Left hindlimb (tissue), 1 donor: ENCODE measurements at places on chromosomes 3 and 15.

DNA sequence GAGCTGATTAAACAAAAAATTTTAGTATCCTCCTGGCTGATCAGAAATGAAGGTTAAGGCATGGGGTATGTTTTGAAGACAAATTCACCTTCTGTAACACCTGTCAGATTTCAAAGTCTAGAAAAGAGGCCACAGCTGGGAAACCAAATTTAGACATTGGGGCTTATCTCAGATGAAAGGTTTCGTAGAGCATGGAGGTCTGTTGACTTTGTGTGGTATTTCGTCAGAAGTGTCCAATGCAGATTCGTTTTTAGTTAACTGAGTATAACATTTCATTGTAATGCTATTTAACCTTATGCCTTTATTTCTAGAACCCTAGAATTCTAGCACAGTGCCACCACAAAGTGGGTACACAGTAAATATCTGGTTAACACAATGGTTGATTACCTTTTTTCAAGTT lies 61.7 kb downstream of the FNDC3B start:
- DNase-seq: no peak

- DNase-seq: no peak
Measured at GRCh38 chr3:182787302-182788036, 5.8 kb upstream of the ATP11B start.

DNA sequence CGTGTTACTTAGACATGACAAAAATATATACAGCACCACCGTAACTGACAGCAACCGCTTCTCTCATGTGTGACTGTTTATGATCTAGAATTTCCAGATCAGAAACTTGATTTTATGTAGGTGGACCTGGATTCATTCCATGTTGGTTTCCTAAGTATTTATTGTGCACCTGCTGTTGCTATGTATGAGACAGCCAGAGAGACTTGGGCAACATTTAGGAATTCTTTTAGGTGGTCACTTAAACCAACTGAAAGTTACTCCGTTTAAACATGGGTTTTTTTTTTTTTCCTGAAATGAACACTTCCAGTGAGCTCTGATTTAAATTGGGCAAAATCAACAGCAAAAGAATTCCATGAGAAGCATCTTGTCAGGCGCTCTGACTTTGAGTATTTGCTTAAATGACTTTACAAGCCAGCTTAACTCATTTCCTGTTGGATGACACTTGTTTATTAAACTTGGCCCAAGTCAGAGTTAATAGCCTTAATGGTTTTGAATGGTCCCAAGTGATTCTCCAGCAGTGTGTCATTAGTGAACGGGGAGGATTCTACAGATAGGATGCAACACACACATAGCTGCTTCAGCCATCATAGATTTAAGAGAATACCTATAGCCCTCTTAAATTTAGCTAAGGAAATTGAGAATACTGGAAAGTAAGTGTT lies 31.8 kb downstream of the MITF start:
- no peak for DNase-seq

DNA sequence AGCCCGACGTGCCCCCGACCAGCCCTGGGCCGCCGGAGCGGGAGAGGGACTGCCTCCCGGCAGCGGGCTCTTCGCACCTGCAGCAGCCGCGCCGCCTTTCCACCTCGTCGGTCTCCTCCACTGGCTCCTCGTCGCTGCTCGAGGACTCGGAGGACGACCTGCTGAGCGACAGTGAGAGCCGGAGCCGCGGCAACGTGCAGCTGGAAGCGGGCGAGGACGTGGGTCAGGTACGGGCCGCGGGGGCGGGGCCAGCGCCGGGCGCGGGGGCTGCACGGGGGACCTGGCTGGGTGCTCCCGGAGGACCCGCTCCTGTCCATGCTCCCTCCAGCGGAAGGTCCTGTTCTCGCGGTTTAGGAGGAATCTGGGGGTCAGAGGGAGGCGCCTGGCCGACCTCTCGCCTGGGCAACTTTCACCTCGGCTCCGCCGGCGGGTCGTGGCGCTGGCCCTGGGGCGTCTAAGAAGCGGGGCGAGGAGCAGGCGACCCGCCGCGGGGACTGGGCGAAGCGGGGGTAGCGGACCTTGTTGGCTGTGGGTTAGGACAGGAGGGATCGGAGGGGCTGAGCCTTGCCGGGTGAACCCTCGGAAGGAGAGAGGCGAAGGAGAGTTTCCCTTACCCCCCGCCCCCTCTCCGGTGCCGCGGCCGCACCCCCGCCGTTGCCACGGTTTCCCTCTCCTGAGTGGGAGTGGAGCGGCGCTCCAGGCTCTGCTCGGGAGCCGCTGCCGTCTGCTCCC lies 682 bp downstream of the ITPKA start:
- no peak for DNase-seq

- DNase-seq: no peak
Measured at GRCh38 chr15:79494963-79495755, 63.0 kb downstream of the MINAR1 start.

DNA sequence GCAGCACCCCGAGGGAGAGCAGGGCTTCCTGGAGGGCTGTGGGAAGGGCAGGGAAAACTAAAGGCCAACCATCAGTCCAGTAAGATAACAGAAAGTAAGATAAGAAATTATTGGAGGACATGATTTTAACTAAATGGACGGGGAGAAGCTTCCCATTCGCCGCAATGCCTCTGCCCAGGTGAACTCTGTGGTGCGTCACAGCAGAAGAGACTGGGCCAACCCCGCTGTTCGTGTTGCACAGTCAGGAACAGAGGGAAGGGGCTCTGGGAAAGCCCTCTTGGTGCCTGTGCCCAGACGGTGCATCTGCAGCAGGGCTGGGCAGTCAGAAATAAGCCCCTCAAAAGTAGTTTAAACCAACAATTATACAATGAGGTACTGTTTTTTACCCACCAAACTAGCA lies 284.1 kb downstream of the OCA2 start:
- no peak for DNase-seq

GRCh38 chr3:137121704-137122314 lies 164.0 kb downstream of the IL20RB start:
- DNase-seq: no peak

DNA sequence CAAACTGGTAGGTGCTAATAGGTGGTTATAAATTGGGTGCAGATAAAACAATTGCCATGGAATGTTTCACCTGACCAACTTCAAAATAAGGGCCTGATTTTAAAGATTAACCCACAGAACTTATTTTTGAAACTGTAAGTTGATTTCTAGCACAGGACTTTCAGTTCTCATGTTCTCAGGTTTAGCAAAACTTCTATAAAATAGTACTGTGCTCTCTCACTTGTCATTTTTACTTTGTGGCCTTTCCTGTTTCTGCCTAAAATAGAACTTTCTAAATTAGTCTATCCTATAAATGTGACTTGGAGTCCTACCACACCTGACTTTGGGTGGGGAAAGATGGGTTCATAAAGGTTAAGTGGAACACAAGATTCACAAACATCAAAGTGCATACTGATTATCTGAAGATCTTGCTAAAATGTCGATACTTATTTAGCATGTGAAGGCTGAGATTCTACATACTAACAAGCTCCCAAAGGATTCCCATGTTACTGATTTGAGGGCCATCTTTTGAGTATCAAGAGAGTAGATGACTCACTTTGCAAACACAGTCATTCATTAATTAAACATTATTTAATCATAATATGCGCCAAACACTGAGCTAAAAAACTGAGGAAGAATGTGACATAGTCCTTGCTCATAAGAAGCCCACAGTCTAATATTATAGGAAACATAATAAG lies 38.6 kb downstream of the BTLA start:
- DNase-seq: no peak

DNA sequence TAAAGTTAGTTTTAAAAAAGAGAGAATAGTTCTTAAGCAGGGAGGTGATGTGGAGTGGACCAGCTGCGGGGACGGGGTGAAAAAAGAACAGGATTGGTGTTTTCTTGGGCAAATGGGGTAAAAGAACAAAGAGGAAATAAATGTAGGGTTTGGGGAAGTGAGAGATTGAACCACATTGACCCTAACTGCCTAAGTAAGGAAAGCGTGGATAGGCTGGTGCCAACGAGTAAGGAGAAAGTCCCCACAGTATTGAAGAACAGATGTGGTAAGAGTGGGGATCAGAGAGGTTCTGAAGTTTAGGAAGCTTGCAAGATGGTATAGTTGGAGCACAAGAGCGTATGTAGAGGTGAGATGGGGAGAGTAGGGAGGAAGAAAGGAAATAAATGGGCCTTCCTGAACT lies 17.0 kb downstream of the IREB2 start:
- DNase-seq: no peak

- peak; percentile 78 for DNase-seq
Measured at GRCh38 chr15:74291101-74292071, 55.3 kb downstream of the CCDC33 start.

GRCh38 chr3:46297658-46298423 lies 55.6 kb downstream of the CCR3 start:
- no peak for DNase-seq

DNA sequence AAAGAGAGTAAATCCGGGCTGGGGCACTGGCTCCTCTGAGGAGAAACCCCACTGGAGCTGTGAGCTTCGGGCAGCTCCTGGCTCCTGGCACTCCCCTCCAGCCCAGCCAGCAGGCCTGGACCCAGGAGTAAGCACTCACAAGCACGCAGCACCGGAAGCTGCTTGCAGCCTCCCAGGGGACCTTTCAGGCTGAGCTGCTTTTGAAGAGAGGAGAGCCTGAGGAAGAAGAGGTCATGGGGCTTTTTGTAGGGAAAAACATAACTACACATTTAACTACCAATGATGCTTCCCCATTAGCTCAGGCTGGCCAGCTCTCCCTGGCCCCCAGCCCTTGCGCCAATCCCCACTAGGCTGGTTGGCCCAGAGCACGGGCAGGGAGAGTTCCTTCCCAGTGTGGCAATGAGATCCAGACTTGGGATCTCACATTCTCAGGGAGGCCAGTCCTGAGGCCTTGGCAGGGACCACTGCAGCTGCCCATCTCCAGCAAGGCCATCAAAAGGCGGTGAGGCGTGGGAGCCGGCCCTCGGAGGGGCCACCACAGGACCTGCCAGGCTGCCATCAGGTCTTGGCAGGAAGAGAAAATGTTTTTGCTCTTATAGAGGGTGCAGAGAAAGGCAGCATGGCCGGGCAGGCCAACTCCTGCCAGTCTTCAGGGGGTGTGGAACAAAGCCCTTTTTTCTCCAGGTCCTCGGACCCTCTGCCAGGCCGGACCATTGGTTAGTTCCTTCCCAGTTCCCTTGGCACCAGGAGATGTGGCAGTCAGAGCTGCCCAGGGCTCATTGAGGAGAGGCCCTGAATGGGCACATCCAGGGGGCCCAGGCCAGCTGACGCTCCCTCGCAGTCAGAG lies 41.5 kb upstream of the MFGE8 start:
- no peak for DNase-seq

- DNase-seq: no peak
Measured at GRCh38 chr15:78453447-78453846, 15.4 kb downstream of the IREB2 start.

DNA sequence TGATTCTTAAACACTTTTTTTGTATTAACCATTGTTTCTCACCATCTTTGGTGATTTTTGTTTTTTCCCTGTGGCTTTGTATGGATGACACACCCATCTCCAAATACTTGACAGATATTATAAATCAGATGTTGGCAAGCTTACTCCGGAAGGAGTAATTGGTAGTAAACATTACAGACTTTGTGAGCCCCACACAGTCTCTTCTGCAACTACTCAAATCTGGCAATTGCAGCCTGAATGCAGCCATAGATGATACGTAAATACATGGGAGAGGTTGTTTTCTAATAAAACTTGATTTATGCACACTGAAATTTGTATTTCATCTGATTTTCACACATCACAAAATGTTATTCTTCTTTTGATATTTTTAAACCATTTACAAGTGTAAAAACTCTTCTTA lies 331.5 kb downstream of the ARPP21 start:
- DNase-seq: no peak
